ENCODE measurements at places on chromosomes 11 and 22. TPM values are rescaled to one million over a fixed set of nuclear protein-coding genes. Genes with fewer than 3 reads are reported as not detected.

CTSF gene
- total RNA-seq: 40.9 TPM

KRTAP5-8 gene
- not detected for total RNA-seq

ACR gene
- total RNA-seq: not detected

C11orf16 gene
- total RNA-seq: not detected

CNTF gene
- 1.4 TPM for total RNA-seq

CRYBA4 gene
- not detected for total RNA-seq

ZP1 gene
- total RNA-seq: 0.22 TPM

MS4A14 gene
- total RNA-seq: not detected

C11orf97 gene
- not detected for total RNA-seq

VWA5A gene
- 0.20 TPM for total RNA-seq

CBLIF gene
- total RNA-seq: not detected

GPHA2 gene
- not detected for total RNA-seq

ADAMTS15 gene
- 4.7 TPM for total RNA-seq

KRTAP5-11 gene
- not detected for total RNA-seq

PRG2 gene
- not detected for total RNA-seq

TENM4 gene
- 0.17 TPM for total RNA-seq

MUC2 gene
- total RNA-seq: 0.21 TPM

RRP7A gene
- total RNA-seq: 60.2 TPM

CARD18 gene
- not detected for total RNA-seq

KCNJ4 gene
- total RNA-seq: 0.35 TPM

OR52E2 gene
- total RNA-seq: not detected

DBX1 gene
- not detected for total RNA-seq

SHANK3 gene
- 4.5 TPM for total RNA-seq

SMIM38 gene
- not detected for total RNA-seq

TRIM21 gene
- 23.2 TPM for total RNA-seq

GLB1L2 gene
- 2.2 TPM for total RNA-seq

PLA2G3 gene
- not detected for total RNA-seq

OR2AG2 gene
- not detected for total RNA-seq

KLHL35 gene
- total RNA-seq: 0.63 TPM

IGLL1 gene
- not detected for total RNA-seq

TEX54 gene
- total RNA-seq: not detected

PIK3IP1 gene
- total RNA-seq: 1.2 TPM

TRIM51 gene
- not detected for total RNA-seq

DDTL gene
- 1.9 TPM for total RNA-seq

TSSK2 gene
- total RNA-seq: not detected

PANX2 gene
- 6.5 TPM for total RNA-seq

DUSP8 gene
- 2.2 TPM for total RNA-seq

PRG3 gene
- total RNA-seq: not detected

ESAM gene
- 13.1 TPM for total RNA-seq

SYT13 gene
- 5.8 TPM for total RNA-seq

HBE1 gene
- not detected for total RNA-seq

HBG1 gene
- not detected for total RNA-seq

SLC25A17 gene
- 21.9 TPM for total RNA-seq

LGALS12 gene
- total RNA-seq: not detected

FAM83F gene
- not detected for total RNA-seq

HBG2 gene
- not detected for total RNA-seq

KMT5B gene
- 23.4 TPM for total RNA-seq

Data from A549 treated with Mapracorat at 1 μM for 4 hours (cell line).